ENCODE measurements at places on chromosomes 5 and 9.

GRCh38 chr5:35229076-35230037 is 930 bp downstream of the PRLR start:
- no peak for DNase-seq

GRCh38 chr9:18438300-18438925 is 35.5 kb upstream of the ADAMTSL1 start:
- peak; percentile 82 for DNase-seq

DNA sequence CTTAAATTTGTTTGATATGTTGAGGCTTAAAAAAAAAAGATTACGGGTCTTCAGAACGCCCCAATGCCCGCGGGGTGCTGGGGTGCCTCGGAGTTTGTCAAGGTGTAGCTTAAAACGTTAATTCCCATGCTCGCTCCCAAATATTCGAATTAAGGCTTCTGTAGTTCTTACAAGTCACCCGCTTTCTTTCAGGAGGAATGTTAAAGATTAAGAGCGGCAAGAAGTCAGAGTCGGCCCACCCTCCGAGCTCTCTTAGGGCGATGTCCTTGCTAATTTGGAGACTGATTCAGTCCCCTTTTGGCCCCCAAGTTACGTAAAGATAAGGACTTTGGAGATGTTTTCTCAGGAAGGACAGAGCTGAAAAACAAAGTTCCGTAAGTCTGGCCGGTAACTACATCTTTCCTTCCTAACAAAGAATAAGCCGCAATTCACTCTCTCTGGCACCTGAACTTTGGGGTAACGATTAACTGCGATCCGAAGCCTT is 746 bp upstream of the NPM1 start:
- peak; percentile 67 for DNase-seq

DNA sequence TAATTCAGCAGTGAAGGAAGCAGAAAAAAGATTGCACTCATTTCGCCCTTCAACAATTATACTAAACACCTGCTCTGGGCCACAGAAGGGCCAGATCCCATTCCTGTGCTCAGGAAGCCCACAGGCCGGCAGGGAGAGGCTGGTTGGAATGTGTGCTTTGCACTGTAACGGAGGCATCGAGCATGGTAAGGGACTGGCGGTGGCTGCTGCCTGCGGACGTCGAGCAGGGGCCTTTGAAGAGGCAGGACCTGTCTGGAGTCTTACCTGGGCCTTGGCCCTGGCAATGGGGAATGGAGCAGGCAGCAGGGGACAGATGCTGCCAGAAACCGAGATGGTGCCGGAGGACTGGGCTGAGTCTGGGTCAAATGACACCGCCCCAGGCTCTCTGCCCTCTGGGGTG is 97.8 kb downstream of the KCNIP1 start:
- no peak for DNase-seq

- DNase-seq, result no peak
These were observed 82.6 kb downstream of the CETN3 start for GRCh38 chr5:90326995-90327394.

- DNase-seq, result no peak
These were observed 10.7 kb downstream of the CAMSAP1 start for GRCh38 chr9:135896626-135897025.
